Lower lobe of right lung (tissue), 2 donors: ENCODE measurements at places on chromosomes 2 and 18. TPM values are rescaled to one million over a fixed set of nuclear protein-coding genes. Genes with fewer than 3 reads are reported as not detected.

DNA sequence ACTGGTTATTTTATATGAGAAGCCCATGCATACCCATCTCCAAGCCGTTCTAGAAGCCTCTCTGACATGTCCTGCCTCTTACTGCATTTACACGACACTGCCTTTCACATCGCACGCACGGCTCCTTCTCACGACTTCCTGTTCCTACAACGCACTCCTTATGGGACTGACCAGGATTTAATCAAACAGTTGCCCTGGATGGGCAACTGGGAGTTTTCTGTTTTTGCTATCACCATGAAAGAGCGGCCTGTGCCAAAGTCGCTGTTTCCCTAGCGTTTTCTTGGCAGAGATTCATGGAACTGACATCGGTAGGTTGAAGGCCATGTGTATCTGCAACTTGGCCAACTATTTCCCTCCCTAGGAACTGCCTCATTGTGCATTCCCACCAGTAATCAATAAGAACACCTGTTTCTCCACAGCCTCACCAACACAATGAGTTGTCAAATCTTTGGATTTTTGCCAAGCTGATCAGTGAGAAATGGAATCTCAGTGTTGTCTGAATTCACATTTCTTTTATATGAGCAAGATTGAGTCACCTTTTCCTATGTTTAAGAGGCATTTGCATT lies 97.2 kb upstream of the OTOS start:
- H3K4me1 ChIP-seq: peaks cover 19% of the 10 kb centered on the region
- no peak overlapping the region for H3K27ac ChIP-seq
- DNase-seq: peak; percentile 24
- no peak overlapping the region for H3K4me3 ChIP-seq
- no peaks in the 10 kb centered on the region for H3K27me3 ChIP-seq

DNA sequence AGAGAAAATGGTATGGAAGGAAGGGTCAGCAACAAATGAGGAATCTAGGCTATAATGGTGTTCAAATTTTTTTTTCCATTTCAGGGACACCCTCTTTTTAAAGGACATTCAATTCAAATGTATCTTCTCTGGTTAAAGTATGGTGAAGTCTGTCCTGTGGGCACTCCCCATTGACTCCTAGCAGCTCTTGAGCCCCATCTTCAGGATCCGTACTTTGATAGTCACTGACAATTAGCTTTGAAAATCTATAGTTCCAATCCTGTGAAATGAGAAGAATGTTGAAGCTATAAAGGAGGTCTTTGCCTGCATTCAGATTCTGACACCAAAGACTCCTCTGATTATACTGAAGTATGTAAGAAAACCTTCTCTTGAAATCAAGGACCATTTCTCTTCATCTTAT lies 43.3 kb downstream of the KCNH7 start:
- H3K4me3 ChIP-seq: no peak overlapping the region
- no peak overlapping the region for H3K27ac ChIP-seq
- no peak for DNase-seq
- H3K27me3 ChIP-seq: no peaks in the 10 kb centered on the region
- H3K36me3 ChIP-seq: no peaks in the 10 kb centered on the region
- no peaks in the 10 kb centered on the region for H3K4me1 ChIP-seq

GRCh38 chr18:49723648-49724180 lies 89.6 kb downstream of the ACAA2 start:
- DNase-seq: no peak
- peaks cover 26% of the 10 kb centered on the region for H3K4me1 ChIP-seq
- no peaks in the 10 kb centered on the region for H3K36me3 ChIP-seq
- no peak overlapping the region for H3K4me3 ChIP-seq
- H3K27ac ChIP-seq: no peak overlapping the region

DNA sequence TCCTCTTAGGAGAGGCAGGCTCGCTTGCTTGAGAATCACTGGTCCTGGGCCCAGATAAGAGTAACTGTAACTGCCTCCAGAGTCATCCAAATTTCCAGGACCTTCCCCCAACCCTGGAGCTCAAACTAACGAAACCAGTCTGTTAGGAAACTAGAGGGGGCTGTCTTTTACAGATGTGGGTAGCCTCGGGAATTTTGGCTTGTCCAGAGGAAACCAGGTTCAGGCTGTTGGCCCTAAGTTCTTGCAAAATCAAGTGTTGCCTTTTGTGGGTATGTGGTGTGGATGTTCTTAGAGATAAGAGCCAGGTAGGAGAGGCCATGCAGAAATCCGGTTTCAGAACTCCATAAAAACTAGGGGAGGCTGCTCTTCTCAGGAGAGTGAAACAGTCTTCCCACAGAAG lies 125.0 kb upstream of the DLX2 start:
- no peaks in the 10 kb centered on the region for H3K27me3 ChIP-seq
- no peaks in the 10 kb centered on the region for H3K36me3 ChIP-seq
- H3K4me1 ChIP-seq: no peaks in the 10 kb centered on the region
- no peak overlapping the region for H3K27ac ChIP-seq

The ITGA4 gene
- 24.0 TPM for total RNA-seq

DNA sequence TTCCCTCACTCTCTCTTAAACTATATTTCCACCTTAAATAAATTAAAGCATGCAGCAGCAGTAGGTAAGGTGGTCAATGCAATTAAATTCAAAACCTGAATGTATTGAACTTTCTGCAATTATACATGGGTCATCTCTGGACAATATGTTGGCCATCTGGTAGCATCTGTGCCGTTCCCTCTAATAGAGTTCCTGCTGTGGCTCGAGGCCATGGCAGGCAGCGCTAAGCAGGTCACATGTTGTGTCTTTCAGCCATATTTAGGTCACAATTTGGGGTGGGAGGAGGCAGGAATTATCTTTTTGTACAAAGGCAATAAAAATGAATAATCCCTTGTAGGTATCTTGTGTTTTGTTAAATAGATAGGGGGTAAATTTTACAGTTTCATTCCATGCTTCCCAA lies 676.2 kb downstream of the ZEB2 start:
- no peaks in the 10 kb centered on the region for H3K36me3 ChIP-seq
- no peaks in the 10 kb centered on the region for H3K4me1 ChIP-seq
- H3K27ac ChIP-seq: no peak overlapping the region
- no peak overlapping the region for H3K4me3 ChIP-seq
- DNase-seq: no peak
